Left lobe of liver (tissue), 2 donors: ENCODE measurements at places on chromosomes 2 and 18. TPM values are rescaled to one million over a fixed set of nuclear protein-coding genes. Genes with fewer than 3 reads are reported as not detected.
A peak's percentile ranks its signal among the peaks of the same experiment; 100 is the strongest.

- DNase-seq: no peak
Measured at GRCh38 chr2:183349091-183349490, 224.8 kb downstream of the NUP35 start.

DNA sequence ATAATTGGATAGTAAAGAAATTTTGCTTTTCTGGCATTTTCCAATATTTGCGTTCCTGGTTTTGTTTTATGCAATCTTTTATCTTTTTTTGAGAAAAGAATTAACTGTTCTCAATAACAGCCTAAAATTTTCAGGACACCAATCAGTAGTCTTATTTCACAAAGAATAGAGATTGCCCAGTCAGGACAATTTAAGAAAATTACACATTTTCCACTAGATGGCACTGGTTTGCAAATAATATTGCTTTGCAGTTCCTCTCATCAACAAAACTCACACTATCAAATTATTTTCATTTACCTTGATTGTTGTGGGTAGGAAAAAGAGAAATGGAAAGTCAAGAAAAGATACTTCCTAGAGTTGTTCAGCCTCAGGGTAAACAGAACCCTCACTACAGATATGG lies 2.4 kb upstream of the RBM45 start:
- DNase-seq: no peak

DNA sequence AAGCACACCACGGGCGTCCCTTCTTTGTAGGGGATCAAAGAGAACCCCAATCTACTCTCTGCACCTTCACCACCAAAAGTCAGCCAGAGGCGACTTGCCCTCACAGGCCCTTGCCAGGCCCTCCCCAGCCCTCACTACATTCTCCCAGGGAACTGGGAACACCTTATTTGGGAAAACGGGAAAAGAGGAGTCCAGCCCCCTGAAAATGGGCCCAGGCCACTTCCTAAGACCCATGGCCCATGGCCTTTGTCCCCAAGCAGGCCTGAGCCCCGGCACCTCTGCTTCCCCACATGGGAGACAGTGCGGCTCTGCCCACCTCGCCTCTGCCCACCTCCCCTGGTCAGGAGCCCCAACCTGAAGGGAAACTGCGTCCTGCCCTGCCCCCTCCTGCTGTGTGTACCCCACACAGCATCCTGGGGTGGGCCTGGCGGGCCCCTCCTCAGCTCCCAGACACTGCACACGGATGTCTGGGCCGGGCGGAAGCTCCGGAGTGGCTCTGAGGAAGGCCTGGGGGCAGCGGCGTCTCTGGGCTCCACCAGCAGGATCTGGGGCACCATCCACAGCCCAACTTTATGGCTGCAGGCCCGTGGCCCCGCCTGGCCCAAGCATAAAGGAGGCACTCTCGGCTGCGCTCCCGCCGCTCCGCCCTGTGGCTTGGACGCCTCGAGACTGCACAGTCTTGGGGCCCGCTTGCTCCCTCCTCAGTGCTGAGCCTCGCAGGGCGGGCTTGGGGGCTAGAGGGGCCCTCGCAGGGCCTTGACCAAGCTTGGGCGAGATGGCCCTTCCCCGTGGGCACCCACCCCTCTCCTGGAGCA lies 70.3 kb upstream of the GPC1 start:
- DNase-seq: no peak

DNA sequence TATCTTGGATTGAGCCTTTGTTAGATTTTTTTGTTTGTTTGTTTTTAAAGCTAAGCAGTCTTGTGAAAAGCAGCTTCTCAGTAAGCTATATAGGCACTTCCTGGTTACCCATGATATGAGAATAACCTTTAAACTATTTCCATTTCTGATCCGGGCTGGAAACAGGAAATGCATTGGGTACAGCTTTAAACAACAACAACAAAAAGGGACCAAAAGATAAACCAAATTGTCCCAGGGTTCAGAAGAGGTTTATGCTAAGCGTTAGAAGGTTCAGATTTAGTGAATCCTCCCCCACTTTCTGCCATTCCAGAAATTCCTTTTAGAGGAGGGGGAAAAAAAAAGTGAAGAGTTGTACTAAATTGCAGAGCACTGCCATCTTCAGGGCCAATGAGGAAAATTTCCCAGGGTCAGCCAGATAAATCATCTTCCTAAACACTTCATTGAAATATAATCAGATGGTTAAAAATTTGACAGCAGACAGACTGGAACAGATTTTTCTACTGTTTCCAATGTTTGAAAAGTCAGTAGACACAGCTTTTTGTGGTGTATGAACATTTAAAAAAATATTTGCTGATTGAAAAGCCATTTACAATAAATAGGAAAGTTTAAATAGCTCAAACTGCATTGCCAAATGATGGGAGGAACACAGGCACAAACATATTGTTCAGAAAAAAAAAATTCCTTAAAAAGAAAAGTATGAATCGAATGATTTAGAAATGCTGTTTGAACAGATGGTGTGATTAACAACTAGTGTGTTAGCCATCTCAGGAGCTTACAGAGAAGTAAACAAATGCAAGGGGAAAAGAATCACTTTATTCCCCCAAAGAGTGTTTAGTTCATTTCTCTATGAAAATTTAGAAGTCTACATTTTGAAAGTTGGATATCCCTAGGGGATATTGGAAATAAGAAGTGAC lies 189.9 kb upstream of the TANK start:
- no peak for DNase-seq

DNA sequence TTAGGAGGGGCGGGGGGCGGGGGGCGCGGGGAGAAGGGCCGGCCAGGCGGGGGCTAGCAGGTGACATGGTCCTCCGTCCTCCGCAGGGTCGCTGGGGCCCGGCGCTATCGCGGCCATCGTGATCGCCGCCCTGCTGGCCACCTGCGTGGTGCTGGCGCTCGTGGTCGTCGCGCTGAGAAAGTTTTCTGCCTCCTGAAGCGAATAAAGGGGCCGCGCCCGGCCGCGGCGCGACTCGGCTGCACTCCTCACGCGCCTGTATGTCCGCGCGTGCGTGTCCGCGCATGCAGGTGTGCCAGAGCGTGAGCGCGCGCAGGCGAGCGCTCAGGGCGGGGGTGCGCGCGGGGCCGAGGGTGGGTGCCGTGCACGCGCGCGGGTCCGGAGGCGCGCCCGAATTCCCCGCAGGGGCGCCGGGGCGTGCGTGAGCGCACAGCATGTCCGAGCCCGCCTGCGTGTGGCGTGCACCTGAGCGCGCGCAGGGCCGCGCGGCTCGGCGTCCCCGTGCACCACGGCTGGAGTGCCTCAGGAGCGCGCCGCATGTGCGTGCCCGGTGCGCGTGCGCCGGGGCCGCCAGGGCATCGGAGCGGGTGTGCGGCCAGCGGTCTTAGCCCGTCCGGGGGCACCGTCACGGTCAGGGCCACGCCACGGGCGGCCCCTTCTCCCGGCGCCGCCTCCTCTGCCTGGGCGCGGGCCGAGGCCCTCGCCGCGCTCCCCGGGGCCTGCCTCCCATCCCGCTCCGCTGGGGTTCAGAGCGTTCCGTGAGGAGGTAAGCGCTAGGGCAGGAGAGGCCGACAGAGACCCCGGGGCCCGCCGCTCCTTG lies 6.3 kb downstream of the SNORC start:
- peak; percentile 86 for DNase-seq

GRCh38 chr2:44615950-44616518 lies 254.3 kb downstream of the CAMKMT start:
- DNase-seq: no peak

GRCh38 chr2:223464071-223464470 lies 138.1 kb downstream of the SCG2 start:
- DNase-seq: no peak

GRCh38 chr2:12036640-12036983 lies 290.2 kb downstream of the LPIN1 start:
- no peak for DNase-seq

- no peak for DNase-seq
Measured at GRCh38 chr2:18046558-18047212, 168.2 kb downstream of the KCNS3 start.

DNA sequence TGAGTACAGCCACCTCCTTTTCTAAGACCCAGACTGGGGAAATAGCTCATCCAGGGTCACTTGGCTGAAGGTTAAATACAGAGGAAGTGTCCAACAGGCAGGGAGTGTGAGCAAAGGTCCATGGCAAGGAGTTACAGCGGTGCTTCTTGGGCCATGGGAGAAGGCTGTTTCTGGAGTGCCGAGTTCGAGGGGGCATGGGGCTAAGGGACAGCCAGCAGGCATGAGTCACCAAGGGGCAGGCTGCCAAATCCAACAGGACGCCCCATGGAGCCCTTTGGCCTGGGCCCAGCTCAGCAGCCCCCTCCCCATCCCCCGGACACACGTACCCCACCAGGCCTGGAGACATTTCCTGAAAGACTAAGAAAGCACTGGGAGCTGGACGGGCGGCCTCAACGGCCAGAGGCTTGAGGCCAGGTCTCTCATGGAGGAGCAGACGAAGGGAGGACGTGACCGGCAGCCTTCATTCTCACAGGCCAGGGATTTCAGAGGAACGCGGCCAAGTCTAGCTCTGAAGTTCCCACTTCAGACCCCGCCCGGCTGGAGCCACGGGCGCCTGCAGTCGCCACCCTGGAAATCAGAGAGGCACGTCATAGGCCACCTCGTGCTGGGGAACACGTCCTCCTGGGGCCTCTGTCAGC lies 160.4 kb downstream of the SMAD7 start:
- peak; percentile 79 for DNase-seq

DNA sequence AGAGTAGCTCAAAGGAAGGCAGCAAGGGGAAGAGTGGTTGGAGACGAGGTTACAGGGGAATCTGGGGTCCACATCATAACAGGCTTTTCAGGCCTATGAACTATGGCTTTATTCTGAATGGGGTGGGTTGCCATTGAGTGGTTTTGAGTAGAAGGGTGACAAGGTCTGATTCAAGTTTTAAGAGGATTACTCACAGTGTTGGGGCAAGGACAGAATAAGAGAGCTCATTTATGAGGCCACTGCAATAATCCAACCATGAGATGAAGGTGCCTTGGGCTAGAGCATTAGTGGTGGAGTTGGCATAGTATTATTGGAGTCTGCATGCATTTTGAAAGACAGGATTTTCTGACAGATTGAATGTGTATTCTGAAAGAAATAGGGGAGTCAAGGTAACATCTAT lies 315.9 kb downstream of the RNF144A start:
- no peak for DNase-seq

GRCh38 chr18:24567199-24567598 lies 106.8 kb downstream of the HRH4 start:
- DNase-seq: no peak

GRCh38 chr18:78912336-78912735 lies 67.3 kb upstream of the SALL3 start:
- no peak for DNase-seq

DNA sequence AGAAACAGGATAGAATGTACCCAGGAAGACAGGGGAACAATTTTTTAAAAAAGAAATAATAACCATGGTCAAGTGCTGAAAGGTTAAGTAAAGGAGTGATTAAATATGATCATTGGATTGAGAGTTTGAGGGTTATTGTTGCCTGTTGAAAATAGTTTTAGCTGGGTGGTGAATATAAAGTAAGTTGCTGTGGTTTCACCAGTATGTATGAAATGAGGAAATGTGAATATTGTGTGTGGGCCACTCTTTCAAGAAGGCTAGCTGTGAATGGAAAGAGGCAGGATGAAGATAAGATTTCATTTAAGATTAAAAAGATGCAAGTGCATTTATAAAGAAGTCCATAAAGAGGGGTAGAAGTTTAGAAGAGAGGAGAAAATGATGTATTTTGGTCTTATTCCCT lies 53.8 kb downstream of the GULP1 start:
- no peak for DNase-seq

DNA sequence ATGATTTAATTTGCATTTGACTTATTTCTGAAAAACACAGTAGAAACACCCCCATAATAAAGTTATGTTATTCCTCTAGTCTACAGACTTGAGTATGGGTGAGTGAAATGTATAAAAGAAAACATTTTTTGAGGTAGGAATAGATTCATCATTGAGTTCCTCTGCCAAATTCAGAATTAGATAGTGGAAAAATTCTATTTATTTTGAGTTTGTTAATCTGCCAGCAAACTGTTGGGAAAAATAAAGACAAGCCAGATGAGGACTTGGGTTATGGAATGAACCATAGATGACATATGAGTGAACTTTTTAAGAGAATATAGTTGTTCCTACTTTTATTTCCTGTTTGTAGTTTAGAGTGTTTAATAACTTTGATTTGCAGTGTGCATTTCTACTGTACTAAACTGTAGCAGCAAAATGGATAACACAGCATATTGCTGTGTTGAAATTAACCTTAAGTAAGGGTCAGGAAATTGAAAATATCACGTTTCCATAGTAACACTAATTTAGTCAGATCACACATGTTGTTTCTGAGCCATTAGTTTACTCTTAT lies 35.6 kb upstream of the PNPT1 start:
- no peak for DNase-seq

DNA sequence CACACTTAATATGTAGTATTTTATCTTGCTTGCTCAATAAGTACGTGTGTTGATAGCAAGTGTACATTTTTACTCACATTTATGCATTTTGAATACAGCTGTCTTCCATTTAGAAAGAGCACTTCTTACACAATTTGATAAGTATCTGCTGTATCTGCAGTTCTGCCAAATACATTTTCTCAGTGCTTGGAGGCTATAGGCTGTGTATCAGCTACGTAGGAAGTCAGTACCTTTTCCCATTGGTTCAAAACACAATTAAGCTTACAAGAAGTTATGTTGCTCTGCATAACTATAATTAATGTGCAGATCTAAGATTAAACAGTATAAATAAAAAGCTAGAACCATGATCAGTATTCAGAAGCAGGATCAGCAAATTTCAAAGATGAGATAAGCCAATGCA lies 503.6 kb upstream of the SMIM21 start:
- no peak for DNase-seq

DNA sequence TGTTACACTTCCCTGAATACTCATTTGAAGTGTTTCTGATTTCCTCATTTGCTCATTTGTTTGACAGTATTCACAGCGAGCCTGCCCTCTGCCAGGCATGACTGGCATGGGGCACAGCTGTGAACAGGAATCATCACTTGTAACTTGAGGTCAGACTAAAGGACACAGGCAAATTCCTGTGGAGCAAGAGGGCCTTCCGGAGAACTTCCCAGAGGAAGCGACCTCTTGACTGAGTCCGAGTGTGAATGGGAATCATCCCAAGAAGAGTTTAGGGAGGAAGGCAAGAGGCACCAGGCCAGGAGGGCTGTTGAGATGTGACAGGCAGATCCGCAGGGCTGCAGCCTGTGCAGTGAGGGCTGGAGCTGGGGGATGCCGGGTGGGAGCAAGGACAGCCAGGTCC lies 45.4 kb downstream of the LIMS1 start:
- DNase-seq: no peak

DNA sequence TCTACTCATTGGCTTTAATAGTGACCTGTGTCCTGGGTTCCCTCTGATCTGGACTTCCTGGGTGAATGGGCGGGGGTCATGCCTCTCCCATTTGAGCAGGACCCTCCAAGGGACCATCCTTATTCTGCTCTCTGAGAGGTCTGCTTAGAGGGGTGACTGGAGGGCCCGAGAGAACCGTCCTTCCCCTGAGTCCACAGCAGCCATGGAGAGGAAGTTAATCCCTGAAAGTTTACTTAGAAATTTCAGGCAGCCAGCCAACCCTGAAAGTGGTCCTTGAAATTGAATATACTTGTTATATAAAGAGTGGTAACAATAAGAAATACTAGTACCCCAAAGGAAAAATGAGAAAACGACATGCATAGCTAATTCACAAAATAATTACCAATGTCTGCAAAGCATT lies 226.1 kb downstream of the DYSF start:
- no peak for DNase-seq

GRCh38 chr2:204187229-204188083 lies 250.9 kb downstream of the ICOS start:
- DNase-seq: no peak

PXDN gene
- 9.4 TPM for total RNA-seq

AQP4 gene
- total RNA-seq: 0.45 TPM

LDLRAD4 gene
- total RNA-seq: 41.9 TPM

TEX44 gene
- total RNA-seq: not detected

HRH4 gene
- total RNA-seq: 0.15 TPM

GKN2 gene
- not detected for total RNA-seq

FRZB gene
- 0.28 TPM for total RNA-seq
